ENCODE measurements at places on chromosomes 13 and 19.
A peak's percentile ranks its signal among the peaks of the same experiment; 100 is the strongest.

GRCh38 chr13:26977541-26977940, 194.1 kb downstream of the USP12 start:
- DNase-seq: no peak

GRCh38 chr19:51070334-51071094, 5.6 kb upstream of the KLK13 start:
- DNase-seq: no peak

- DNase-seq: no peak
These were observed 956.1 kb upstream of the PCDH20 start for GRCh38 chr13:62371737-62372136.

DNA sequence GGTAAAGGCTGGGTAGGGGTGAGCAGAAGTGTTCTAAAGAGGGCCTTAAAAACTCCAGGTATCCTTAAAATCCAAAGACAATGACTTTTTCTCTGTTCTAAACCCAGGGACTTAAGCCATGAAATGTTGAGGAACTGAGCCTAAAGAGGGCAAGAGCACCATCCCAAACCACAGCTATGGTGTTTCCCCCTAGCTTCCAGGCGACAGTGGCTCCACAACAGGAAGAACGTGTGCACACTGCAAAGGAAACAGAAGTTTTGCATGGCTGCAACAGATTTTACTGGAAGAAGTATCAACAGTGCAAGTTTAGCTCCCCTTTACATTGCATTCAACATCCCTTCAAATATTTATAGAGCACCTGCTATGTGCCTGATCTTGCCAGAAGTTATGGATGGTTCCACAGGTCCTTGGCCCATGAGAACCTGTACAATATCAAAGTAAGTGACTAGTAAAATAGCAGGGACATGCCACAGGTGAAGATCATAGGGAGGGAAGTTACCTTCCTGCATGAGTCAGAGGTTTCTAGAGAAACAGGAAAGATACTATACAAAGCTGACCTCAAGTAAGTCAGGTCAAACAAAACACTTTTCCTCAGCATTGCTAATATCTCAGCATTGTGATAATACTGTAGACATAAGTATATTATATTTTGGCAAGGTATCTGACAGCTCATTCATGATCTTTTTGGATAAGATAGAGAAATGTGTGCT, 8.4 kb upstream of the KCTD12 start:
- DNase-seq: no peak

DNA sequence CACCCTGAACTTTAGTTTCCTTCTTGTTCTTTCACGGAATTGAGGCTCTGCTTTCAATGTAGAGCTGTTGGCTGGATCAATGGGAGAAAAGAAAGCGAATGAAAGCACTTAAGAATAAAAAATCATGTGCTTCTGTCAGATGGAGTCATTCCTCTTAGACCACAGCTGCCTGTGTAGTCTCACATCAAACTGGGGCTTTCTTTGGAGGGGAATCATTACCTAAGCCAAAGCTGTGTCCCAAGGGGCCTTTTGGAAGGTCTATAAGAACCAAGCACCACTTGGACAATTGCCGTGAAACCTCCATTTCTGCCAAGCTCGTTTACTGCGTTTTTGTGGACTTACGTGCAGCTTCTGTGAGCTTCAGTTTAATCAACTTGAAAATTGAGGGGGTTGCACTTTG, 44.2 kb upstream of the RNF113B start:
- no peak for DNase-seq

DNA sequence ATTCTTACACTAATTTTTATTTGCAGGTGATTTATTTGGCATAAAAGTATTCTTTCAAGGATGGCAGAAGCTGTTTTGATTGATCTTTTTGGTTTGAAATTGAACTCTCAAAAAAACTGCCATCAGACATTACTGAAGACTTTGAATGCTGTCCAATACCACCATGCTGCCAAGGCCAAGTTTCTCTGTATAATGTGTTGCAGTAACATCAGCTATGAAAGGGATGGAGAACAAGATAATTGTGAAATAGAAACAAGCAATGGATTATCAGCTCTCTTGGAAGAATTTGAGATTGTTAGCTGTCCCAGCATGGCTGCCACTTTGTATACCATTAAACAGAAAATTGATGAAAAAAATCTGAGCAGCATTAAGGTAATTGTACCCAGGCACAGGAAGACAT, 1.2 kb downstream of the LACC1 start:
- no peak for DNase-seq

DNA sequence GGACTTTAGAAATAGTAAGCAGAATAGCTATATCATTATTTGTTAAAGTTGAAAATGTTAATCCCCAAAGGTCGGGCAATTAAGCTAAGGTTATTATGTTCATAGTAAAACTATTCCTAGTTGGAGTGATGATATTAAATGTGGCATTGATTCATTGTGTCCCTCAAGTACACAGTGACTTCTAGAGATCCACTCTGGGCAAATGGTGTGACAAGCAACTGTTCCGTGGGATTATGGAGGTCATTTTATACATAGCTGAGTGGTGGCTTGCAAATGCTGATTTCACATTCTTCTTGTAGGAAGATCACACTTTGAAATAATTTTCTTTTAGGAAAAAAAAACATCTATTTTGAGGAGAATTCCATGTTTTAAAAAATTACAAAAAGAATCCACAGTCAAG, 317.8 kb downstream of the ATP8A2 start:
- DNase-seq: no peak

DNA sequence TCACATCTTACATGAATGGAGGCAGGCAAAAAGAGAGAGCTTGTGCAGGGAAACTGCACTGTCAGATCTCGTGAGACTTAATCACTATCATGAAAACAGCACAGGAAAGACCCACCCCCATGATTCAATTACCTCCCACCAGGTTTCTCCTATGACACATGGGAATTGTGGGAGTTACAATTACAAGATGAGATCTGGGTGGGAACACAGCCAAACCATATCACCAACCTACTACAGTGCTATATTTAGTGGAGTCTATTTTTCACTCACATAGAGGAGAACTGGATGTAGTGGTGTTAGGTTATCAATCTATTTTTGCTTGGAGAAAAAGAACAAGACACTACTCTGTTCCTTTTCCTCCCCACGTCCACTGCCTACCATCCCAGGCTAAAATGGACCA, 276.6 kb downstream of the KCTD12 start:
- DNase-seq: no peak

GRCh38 chr19:3319643-3320353, 46.6 kb upstream of the NFIC start:
- no peak for DNase-seq

- DNase-seq: no peak
These were observed 28.4 kb downstream of the CRTC1 start for GRCh38 chr19:18711893-18712292.

DNA sequence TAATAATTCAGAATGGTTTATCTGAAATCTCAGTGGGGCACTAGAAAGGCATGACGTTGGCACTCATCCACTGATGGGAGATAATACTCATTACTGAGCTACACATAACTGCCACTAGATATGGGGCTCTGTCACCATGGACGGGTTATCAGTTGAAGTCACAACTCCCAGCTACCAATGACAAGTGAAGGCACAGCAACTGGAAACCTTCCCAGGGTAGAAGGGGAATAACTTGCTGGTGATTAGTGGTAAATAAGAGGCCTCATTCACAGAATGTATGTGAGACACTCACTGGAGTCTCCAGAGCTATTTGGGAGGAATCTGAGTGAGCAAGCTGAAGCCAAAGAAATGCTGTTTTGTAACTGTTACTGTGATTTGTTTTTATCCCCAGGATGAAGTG, 249.6 kb downstream of the ENOX1 start:
- no peak for DNase-seq

GRCh38 chr13:89003656-89004055, 1332.5 kb downstream of the SLITRK5 start:
- no peak for DNase-seq

GRCh38 chr19:41302624-41303351, 7.2 kb upstream of the CCDC97 start:
- no peak for DNase-seq

DNA sequence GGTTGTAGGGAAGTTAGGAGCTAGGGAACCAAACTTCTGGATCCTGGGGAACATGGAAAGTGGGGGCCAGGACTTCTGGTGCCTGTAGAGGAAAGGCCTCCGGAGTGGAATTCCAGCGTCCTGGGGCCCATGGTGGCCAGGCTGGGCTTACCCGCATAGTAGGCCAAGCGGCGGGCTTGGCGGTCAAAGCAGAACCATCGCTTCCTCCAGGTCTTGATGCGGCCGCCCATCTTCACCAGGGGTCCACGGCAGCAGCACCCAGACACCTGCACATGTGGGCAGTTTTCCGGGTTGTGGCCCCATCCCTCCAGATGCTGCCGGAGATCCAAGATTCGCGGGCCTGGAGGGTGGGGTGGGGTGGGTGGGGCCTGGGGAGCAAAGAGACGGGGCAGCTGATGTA, 13.8 kb upstream of the LYPD3 start:
- DNase-seq: no peak

DNA sequence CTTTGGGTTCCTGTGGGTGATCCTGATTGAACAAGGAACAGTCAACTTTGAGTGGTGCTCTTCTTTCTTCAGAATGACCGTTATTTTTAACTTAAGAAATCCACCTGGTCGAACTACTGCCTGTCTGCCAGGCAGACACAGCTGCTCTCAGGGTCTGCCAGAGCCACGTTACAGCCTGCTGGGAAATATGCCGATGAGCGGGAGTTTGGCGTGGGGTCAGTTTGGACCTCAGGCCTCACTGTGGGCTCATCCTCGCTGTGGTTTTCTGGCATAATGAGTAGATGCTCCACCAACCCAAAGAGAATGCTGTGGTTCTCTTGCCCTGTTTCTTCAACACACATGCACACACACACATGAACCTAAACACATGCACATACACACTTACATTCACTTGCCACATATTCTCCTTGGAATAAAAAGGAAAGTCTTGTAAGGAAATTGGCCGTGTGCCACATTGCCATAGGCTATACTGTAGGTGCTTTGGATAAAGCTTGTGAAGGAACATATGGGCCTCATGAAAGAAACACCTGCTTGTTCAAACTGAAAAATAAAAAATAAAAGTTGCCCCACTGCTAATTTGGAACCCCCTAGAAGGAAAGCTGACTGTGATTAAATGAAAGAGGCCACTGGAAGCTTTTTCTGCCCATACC, 598.7 kb upstream of the KLF12 start:
- DNase-seq: no peak

DNA sequence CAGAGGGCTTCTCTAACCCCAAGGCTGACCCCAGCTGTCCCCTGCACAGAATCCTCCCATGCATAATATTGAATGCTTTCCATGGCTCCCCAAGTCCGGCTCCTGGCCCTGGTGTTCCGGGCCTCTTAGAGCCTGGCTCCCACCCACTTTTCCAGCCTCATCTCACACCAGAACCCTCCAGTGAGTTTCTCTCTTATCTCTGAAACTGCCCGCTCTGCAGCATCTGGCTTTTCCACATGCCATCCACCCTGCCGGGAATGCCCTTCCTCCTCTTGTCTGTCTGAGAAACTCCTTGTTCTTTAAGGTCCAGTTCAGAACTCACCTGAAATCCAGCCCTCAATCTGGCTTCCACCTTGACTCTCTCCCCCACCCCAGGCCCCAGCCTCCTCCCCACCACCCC, 6.8 kb downstream of the SYNGR4 start:
- no peak for DNase-seq

- DNase-seq: no peak
These were observed 73.2 kb upstream of the RFC3 start for GRCh38 chr13:33744589-33745369.

DNA sequence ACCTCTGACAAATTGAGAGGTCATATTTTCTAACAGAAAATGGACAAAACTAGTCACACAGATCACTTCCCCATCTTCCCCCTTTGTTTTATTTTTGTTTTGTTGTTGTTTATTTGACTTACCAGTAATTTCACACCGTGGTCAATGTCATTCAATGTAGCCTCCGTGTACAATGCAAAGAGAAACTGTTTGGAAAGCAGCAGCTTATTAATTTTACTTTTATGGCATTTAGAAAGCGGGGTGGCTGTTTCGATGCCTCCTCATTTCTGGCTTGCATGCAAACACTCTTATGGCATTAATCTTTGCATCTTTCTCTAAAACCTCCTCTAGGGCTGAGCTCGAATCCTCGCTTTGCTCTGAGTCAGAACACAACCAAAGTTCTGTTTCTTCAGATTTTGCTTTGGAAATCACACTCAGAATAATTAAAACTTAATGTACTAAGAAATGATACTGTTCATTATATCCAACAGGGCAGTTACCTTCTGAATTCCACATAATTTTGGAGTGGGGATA, 77.0 kb downstream of the ZNF536 start:
- no peak for DNase-seq

DNA sequence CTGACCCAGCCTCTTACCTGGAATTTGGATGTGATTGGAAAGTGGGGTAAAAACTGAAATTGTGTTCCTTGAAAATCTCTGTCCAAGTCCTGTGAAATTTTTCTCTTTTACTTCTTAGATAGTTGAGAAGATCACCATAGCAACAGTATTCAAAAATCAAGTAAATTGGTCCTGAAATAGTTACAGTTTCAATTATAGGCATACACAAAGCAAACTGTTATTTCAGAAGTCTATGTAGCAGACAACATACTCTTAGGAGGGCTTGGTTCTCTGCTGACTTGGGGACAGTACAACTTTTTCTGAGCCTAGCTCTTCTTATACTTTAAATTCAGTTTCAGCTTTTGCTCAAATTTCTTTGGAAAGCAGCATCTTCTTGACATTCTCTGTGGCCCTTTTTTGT, 38.6 kb upstream of the URAD start:
- no peak for DNase-seq

DNA sequence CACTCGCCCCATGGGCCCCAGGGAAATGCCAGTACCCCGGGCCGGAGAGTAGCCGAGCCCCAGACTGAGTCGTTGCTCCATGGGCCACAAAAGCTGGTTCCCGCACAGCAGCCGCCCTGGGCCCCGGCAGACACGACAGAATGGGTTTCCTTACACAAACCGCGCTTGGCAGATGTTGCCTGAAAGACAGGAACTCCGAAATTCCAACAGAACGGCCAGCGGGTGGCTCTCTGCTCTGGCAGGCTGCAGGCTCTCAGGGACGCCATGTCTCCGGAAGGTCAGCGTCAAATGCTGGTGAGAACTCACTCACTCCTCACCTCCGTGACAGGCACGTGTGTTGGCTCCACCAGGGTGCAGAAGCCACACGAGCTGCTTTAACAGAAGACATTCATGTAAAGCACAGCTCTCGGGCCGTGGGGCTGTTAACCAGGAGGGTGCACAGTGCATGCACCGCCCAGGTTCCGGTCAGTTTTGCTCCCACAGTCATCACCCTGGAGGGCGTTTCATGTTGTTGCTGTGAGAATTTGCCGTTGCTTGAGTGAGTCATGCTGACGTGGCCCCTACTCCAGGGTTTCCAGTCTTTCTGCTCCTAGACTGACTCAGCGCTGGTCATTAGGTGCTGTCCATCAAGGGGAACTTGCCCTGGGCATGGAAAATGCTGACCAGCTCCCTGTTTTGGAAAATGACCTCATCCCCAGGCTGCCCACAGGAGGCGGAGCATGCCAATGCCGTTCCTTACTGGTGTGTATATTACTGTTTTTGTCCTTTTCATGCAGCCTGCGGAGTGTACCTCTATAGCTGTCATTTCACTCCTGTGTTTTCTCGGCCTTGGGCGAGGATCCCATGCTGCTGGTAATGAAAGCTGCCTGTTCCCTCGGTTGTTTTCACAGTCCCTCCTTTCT, 44.8 kb downstream of the ANKRD10 start:
- peak; percentile 47 for DNase-seq

- DNase-seq: no peak
These were observed 492.0 kb downstream of the FGF9 start for GRCh38 chr13:22162889-22163288.

Measured in right lung (tissue), 10 donors.